Occipital lobe (tissue), 3 donors: ENCODE measurements at places on chromosomes 4 and X. TPM values are rescaled to one million over a fixed set of nuclear protein-coding genes. Genes with fewer than 3 reads are reported as not detected.

GAB1 gene
- total RNA-seq = 25.9 TPM

RIBC1 gene
- 1.1 TPM for total RNA-seq

ODAPH gene
- total RNA-seq = not detected

TCEAL7 gene
- 86.6 TPM for total RNA-seq

PAGE3 gene
- not detected for total RNA-seq

MAD2L1 gene
- 7.2 TPM for total RNA-seq

GPRIN3 gene
- 31.2 TPM for total RNA-seq

VGLL1 gene
- not detected for total RNA-seq

SSX2 gene
- not detected for total RNA-seq

DCLK2 gene
- total RNA-seq = 65.0 TPM

TMEM31 gene
- total RNA-seq = not detected

PCDH10 gene
- 43.8 TPM for total RNA-seq

COL25A1 gene
- total RNA-seq = 6.4 TPM

CLDN22 gene
- not detected for total RNA-seq

BEND2 gene
- under 0.01 TPM for total RNA-seq

NKX3-2 gene
- not detected for total RNA-seq

EGFL6 gene
- total RNA-seq = 0.31 TPM

TRIML1 gene
- total RNA-seq = not detected
